ENCODE measurements at places on chromosomes 1 and 21.

GRCh38 chr1:154912755-154913154 lies 23.8 kb downstream of the PMVK start:
- no peak for DNase-seq

- DNase-seq: no peak
Observed at GRCh38 chr1:156862997-156863599, 2.4 kb downstream of the NTRK1 start.

- DNase-seq: no peak
Observed at GRCh38 chr1:172537366-172537765, 4.4 kb downstream of the SUCO start.

GRCh38 chr1:31306278-31306677 lies 9.4 kb downstream of the ZCCHC17 start:
- peak; percentile 92 for DNase-seq

Measured in EL (cell line).